ENCODE measurements at places on chromosomes 1 and 21.

- DNase-seq = no peak
Measured at GRCh38 chr1:177907000-177907399, 62.9 kb downstream of the SEC16B start.

DNA sequence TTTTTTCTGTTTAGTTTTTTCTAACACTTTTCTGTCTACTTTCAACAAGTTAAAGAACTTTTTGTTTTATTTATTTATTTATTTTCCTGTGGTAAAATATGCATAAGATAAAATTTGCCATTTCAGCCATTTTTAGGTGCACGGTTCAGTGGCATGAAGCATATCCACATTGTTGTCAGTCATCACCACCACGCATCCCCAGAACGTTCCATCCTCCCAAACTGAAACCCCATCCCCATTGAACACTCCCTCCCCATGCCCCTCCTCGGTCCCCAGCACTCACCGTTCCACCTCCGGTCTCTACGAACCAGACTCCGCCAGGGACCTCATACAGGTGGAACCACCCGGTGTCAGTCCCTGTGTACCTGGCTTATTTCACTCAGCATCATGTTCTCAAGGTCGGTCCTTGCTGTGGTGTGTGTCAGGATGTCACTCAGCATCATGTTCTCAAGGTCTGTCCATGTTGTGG is 118.1 kb downstream of the SIK1 start:
- DNase-seq = no peak

- DNase-seq = peak; percentile 39
Measured at GRCh38 chr1:93839753-93840152, 39.3 kb downstream of the DNTTIP2 start.

DNA sequence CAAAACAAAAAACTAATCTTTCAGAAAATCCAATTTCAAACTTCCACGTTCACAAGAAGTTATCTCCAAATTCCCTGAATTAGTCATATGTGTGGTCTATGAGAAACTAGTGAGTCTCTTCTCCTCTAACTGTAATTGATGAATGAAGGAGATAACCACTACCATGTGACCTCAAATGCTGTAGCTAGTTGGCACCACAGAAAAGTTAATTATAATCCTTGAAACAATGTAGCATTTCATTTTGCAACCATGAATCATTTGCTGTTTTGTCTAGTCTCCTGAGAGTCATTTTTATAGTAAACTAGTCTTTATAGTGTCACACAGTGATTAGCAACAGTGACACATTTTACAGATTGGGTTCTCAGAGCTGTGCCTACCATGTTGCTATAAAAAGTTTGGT is 287.5 kb downstream of the LRRIQ3 start:
- DNase-seq = no peak

DNA sequence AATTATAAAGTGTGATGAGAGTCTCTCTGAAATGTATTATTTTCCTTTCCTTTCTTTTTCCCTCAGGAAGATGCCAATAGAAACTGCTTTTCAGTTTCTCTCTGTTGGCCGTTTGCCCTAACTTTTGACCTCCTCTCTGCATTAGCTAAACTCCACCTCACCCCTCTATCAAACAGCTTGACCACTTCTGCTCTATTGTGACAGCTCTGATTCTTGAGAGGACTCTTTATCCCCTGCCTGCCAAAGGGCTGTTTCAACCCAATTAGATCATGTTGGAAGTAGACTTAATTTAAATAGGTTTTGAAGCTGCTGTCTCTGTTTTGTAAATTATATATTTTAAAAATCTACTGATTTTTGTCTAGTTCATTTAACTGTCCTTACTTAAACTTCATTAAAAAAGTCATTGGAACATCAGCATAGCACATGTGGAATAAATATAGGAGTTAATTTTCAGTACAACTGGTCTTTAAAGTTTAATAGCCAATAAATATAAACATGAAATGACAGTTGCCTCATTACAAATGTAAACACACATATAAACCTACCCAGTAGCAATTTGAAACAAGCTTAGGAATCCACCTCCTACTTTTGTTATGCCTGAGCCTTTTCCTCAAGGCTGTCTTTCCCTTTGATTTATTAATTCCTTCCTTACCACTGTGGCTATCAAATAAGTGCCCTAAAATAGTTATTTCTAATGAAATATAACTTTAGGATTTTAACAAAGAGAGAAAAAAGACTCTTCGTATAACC is 152.0 kb downstream of the CHRM3 start:
- DNase-seq = no peak

- DNase-seq = no peak
Measured at GRCh38 chr1:75243124-75243523, 108.9 kb downstream of the LHX8 start.

DNA sequence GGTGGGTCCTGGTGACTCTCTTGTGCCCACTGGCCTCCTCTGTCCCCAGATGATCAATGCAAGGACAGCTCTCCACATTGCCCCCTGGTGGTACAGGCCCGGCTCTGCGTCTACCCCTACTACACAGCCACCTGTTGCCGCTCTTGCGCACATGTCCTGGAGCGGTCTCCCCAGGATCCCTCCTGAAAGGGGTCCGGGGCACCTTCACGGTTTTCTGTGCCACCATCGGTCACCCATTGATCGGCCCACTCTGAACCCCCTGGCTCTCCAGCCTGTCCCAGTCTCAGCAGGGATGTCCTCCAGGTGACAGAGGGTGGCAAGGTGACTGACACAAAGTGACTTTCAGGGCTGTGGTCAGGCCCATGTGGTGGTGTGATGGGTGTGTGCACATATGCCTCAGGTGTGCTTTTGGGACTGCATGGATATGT is 10.8 kb downstream of the ADAMTSL4 start:
- peak; percentile 84 for DNase-seq

- no peak for DNase-seq
Measured at GRCh38 chr1:95548211-95548610, 314.2 kb downstream of the RWDD3 start.
